Activated T-cell treated with anti-CD3 and anti-CD28 coated beads for 24 hours (primary cell): ENCODE measurements at places on chromosomes 2 and 18.

- DNase-seq = no peak
These were observed 156.6 kb downstream of the DNAH7 start for GRCh38 chr2:195912079-195912478.

DNA sequence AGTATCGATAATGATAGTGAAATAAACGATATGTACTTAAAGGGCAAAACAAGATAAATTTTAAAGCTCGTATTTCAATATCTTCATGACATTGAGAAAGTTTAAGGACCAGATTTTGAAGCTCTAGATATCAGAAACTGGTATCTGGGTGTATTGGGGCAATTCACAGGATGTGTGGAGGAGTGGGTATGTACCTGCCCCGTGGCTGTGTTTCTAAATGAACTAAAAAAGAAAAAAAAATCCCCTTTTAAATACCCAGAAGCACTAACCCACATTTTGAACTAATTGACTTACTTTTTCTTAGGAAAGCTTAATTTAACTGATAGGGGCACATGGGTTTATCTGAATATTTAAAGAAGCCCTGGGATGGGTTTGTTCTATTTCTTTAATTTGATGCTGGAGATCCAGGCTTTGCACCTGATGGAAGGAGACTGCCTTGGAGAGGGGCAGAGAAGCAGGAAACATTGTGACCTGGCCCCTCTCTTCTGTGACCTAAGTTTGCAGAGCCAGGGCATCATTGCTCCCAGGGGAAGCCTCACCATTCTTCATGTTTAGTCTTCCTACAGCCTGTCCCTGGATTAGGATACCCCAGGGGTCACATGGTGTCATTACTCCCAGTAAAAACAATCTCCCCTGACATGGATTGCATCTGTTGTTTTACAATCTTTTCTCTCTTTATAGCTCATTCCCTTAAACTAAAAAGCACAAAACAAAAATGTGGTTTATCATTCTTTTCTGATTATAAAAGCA lies 7.6 kb upstream of the KCTD1 start:
- no peak for DNase-seq

GRCh38 chr2:181656450-181657291 lies at the start of gene CERKL:
TSS of gene CERKL (minus strand) at chr2:181657105. CDS start at chr2:181657006, 99 bp downstream.
- DNase-seq = no peak

DNA sequence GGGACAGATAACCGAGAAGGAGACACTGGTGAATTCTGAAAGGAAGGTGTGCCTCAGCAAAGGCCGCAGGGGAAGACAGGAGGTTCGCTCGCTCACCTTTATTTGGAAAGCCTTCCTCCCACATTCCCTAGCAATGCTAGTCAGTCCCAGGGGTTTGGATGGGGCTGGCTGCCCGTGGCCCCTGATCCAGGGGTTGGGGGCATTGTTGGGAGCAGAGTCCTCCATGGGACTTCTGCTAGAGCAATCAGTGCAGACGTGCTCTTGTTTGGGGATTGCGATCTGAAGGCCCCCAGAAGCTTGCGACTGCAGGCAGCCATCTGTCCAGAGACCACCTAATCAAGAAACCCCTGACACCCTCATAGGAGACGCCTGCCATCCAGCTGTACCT lies 6.0 kb upstream of the CYP27C1 start:
- no peak for DNase-seq

DNA sequence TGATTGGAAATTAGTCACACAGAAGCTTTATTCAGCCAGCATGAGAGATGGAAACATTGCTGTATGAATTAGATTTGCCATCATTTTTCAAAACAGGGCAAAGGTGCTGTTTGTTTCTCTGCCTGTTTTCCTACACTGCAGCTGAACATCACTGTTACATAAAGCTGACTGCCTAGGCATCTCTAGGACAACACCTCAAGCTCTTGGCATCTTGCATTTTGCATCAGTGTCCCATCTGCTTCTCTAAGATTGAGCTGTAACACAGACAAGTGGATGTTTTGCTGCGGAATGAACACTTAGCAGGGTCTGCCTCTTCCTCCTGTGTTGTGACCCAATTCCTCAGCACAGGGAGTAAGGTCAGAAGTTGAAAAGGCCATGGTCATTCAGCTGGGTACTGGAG lies 4.9 kb downstream of the CCT7 start:
- no peak for DNase-seq

DNA sequence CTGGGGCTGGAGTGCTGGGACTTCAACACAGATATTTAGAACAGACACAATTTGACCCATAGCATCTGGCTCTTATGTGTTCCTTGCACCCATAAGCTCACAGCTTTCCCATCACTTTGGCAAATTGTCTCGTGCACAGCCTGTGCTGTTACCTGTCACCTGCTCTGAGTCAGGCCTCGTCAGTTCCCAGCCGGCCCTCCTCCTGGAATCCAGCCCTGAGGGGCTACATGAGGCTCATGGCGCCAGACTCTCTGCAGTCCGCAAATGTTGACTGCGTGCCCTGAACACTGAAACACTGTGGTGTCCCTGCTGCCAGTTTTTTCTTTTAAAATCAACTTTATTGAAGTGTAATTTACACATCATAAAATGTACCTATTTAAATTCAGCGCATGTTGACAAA lies 65.4 kb upstream of the BZW1 start:
- DNase-seq = no peak

DNA sequence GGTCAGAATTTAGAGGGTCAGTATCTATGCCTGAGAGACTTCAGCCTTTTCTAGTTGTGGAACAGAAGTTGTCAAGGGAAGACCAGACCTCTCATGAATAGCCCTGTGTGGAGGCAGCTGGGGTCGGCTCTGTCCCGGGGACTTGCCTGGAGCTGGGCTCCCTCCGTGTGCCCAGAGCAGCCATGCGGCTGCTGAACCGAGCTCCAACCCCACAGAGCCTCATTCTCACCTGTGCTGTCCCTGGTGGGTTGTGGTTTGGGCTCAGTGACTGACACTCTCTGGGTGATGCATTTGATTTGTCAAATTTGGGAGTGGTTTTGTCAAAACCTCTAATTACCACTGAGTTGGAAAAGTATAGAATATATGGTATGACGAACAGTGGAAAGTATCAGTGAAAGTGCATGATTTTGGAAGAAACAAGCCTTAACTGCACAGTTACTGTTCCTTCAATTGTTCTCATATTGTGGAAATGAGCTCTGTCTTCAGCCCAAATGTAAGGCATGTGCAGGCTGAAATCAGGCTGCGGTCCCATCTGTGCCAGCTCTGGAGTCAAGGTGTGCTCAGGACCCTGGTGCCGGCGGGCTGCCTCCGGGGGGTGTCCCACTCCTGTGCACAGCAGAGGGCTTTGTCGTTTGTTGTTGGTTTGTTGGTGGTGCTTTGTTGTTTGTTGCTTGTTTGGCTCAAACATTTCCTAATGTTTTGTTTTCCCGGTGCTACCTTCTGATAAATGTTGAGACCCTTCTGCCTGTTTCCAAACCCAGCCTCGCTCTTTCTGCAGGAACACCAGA lies 200.3 kb downstream of the SNTG2 start:
- no peak for DNase-seq

GRCh38 chr2:177239932-177240630 lies 24.4 kb downstream of the NFE2L2 start:
- DNase-seq = no peak

GRCh38 chr2:161228511-161229240 lies 68.4 kb downstream of the TANK start:
- no peak for DNase-seq

DNA sequence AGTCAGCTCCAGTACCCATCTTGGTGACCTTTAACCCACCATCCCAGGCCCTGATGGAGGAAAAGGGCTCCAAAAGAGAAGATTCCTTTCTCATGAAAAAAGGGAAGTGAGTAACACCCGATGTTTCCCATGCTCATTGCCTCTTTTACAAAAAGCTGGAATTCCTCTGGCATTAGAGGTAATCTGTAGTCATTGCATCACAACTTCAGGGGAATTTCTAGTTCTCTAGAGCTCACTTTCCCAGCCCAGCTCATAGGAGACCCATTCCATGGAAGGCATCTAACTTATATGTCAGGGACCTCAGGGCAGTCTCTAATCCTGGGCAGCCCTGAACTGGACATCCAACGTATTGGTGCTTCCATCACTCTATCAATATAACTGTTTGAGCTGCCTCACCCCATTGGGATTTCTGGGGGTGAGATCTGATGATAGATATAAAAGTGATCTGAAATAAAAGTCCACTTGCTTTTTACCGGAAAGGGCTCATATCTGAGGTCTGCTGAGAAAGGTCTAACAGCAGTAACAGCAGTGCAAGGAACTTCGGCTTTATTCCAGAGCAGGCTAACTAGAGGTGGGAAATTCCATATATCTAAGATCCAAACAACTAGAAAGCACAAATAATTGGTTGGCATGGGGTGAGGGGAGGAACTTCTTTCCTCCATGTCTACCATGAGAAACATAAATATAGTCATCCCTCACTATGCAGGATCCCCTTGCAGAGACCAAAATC lies 106.1 kb downstream of the ETAA1 start:
- DNase-seq = no peak

- no peak for DNase-seq
These were observed 806 bp upstream of the MYT1L start for GRCh38 chr2:2331881-2332280.

DNA sequence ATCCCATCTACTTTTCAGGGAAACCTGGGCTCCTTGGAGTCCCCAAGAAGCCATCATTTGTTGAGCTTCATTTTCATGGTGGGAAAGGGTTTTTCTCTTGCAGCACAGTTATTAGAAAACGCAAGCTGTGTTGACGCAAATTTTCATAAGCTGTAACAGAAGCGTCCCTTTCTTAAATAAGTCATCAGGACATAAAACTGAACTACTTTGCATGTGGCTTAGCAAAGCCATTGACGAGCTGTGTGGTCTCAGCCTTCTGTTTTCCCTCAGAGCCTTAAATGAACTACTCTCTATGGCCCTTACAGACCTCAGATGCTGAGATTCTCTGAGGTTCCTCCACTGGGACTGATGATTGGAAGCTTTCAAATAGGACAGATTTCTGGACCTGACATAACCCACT lies 85.1 kb downstream of the ARL4C start:
- DNase-seq = no peak

GRCh38 chr2:54183972-54184371 lies 68.6 kb downstream of the ACYP2 start:
- DNase-seq = no peak

- DNase-seq = no peak
These were observed 298.3 kb downstream of the TDRD15 start for GRCh38 chr2:21422050-21422449.

- DNase-seq = no peak
These were observed 80.8 kb upstream of the CERS6 start for GRCh38 chr2:168375195-168375798.

GRCh38 chr2:72998724-72999123 lies 72.8 kb downstream of the SFXN5 start:
- DNase-seq = no peak

GRCh38 chr18:53887447-53887846 lies 337.0 kb downstream of the MBD2 start:
- no peak for DNase-seq

DNA sequence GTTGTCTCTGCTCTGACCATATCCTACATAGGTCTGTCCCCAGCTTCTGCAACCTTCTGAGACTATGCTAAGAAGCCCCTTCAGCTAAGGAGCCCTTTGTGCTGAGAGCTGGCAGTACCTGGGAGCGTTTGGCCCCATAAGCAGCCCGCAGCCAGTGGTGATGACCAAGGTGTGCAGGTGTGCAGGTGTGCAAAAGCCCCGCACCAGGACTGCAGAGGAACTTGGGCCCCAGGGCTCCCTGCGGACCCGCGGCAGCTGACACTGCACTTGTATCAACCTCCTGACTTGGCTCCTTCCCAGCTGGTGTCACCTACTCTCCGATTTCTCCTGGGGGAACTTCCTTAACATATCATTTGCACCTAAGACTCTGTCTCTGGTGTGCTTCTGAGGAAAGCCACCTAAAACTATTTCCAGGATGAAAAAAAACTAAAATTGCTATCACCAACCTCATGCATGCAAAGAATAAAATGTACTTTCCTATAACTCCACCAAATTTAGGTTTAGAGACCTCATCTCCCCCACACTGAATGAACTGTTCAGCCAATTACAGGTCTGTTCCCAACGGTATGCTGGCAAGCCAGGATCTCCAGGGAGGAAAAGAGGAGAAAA lies 16.1 kb upstream of the GNAL start:
- no peak for DNase-seq

DNA sequence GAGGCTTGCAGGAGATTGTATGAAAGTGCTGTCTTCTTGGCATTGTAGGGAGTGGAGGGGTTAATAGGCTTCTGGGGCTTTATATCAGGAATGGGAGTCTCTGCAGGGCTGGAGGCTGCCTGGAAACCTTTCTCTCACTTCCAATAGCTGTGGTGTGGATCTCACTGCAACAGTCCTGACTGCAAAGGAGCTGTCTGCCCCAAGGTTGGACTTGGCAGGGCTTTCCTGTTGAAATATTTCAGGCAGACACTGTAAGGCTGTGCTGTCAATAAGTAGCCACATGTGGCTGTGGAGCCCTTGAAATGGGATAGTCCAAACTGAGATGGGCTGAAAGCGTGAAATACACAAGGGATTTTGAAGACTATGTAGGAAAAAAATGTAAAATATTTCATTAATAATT lies 399.1 kb upstream of the SPRED2 start:
- no peak for DNase-seq

- no peak for DNase-seq
These were observed 95.3 kb downstream of the TMEM247 start for GRCh38 chr2:46574457-46575355.

GRCh38 chr2:215816424-215816823 lies 196.9 kb downstream of the MREG start:
- DNase-seq = no peak

GRCh38 chr2:98842136-98842535 lies 93.9 kb downstream of the CRACDL start:
- no peak for DNase-seq

GRCh38 chr2:219998714-219999227 lies 371.3 kb downstream of the SLC4A3 start:
- DNase-seq = no peak

GRCh38 chr2:133415210-133415876 lies 152.9 kb downstream of the NCKAP5 start:
- DNase-seq = no peak

DNA sequence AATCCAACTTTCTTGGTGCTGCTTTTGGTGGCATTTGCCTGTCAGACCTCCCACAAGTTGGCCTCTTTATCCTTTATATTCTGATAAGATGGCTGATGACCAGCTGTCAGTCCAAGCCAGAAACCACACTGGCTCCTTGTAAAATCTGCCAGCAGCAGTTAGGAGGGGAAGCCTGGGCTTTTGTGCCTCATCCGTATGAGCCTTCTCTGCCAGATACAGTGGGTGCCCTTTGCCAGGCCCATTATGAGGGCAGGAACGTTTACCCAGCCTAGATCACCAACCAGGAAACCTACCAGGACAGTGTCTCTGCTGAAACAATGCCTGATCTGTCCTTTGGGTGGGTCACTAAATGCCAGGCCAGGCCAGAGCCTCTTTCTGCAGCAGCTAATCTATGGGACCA lies 202.9 kb upstream of the SP5 start:
- no peak for DNase-seq

- DNase-seq = no peak
These were observed 100.5 kb downstream of the CDC42EP3 start for GRCh38 chr2:37570773-37571586.

DNA sequence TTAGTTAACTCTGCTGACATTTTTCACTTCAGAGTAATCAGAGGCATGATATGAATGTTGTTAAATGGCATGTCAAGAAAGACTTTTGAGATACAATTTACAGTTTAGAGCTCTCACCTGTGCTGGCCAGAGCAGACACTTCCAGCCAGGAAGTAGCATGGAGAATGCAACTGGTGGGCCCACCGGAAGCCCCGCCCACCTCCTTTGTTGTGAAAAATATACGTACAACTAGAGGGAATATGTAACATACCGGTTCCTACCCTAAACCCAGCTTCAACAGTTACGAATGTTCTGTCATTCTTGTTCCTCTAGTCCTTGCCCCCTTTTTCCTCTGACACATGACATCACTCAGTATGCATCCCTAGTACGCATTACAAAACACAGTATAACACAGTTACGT lies 70.2 kb upstream of the ITM2C start:
- DNase-seq = no peak
